Gastrocnemius medialis (tissue), 4 donors: ENCODE measurements at places on chromosomes 16 and 17. TPM values are rescaled to one million over a fixed set of nuclear protein-coding genes. Genes with fewer than 3 reads are reported as not detected.

- DNase-seq: no peak
Observed at GRCh38 chr16:22813948-22814710, at the start of gene HS3ST2. Gene HS3ST2 (plus strand): TSS chr16:22814162. CDS start chr16:22814611, 449 bp downstream.

DNA sequence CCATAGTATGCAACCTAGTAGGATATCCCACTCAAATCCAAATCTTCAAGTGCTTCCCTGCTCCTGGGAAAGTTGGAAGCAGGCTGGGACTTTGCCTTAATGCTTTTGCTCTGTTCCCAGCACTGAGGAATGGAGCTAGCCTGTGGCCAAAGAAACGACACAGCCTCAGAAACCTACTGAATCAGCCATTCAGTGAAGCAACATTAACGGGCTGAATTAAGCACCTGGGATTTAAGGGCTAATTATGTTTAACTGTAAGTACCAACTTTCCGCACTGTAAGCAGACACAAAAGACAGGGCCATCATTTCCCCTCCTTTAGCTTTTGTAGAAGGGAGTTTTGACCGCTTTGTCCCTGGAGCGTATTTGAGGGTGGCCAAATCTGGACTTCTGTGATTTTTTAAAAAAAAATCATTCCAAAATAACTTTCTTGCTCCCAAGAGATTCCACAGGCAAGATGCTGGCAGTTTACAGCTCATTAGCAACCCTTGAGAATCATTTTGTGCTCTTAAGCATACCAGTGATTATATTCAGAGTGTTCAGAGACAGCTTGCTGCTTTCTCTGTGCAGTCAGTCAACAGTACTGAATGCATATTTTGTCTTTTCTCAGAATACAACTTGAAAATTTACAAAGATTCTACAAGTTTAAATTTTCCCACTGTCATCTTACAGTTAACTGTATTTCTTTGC is 17.6 kb upstream of the NOL11 start:
- no peak for DNase-seq

- DNase-seq: no peak
Observed at GRCh38 chr16:54049591-54050458, 236.8 kb downstream of the IRX3 start.

DNA sequence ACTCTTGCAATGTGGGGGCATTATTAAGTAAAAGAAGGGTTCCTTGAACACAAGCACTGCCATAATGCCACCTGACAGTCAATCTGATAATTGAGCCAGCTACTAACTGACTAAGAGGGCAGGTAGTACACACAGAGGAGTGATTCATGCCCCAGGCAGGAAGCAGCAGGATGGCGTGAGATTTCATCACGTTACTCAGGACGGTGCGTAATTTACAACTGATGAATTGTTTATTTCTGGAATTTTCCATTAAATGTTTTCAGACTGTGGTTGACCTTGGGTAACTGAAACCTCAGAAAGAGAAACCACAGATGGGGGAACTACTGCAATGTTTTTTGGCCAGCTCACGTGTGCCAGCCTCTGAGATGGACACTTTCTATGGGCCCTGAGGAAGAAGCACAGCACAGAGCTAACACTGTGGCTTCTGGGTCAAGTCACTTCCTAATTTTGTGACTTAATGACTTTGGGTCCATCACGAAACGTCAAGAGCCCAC is 46.7 kb downstream of the C17orf67 start:
- DNase-seq: peak; percentile 62

DNA sequence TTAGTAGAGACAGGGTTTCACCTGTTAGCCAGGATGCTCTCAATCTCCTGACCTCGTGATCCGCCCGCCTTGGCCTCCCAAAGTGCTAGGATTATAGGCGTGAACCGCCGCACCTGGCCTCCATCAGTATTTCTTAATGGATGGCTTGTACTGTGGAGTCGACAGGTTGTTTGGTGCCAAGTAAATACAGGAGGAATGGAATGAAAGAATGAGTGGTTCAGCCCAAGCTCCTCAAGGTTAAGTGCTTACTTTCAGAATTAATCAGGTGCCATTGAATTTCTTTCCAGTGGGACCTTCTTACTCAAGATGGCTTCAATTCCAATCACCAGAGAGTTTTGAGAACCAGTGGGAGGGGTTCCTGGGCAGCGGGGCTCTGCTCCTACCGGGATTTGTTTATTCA is 25.0 kb downstream of the ALOX15 start:
- no peak for DNase-seq

- peak; percentile 43 for DNase-seq
Observed at GRCh38 chr16:86529160-86529559, 18.8 kb downstream of the FOXF1 start.

- no peak for DNase-seq
Observed at GRCh38 chr17:55259684-55260111, 5.1 kb upstream of the HLF start.

- no peak for DNase-seq
Observed at GRCh38 chr17:66085221-66085620, 106.7 kb downstream of the CEP112 start.

GRCh38 chr16:4960579-4960978 is 2.4 kb downstream of the SEC14L5 start:
- no peak for DNase-seq

DNA sequence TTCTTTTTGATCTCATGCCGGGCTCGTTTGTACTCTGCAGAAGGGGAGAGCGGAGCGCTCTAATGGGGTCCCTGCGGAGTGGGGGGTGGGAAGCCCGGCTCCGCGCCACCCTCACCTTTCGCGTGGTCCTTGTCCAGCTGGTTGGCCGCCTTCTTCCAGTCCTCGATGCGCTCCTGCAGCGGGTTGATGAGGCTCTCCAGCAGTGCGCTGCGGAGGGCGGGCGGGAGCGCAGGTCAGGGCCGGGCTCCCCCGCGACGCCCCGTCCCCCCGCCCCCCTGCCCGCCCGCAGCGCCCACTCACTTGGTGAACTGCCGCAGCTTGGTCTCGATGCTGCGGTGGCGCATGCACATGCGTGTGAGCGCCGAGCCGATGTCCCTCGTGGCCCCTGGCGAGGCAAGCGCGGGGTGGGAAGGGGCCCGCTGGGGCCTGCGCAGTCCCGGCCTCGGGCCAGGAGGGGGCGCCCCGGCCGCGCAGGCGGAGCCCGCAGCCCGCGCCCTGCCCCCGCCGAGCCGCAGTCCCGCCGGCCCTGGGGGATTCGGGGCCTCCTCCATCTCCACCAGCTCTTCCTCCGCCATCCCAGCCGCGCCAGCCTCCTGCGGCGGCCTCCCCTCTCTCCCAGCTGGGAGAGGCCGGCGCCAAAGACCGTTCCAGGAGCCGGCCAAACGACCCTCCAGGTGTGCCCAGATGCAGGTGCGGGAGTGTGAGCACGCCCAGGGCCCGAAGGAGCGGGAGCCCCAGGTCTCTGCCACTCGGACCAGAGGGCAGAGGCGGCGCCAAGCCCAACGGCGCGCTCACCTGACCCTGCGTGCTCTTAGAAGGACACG is 6.0 kb downstream of the MTSS2 start:
- no peak for DNase-seq

DNA sequence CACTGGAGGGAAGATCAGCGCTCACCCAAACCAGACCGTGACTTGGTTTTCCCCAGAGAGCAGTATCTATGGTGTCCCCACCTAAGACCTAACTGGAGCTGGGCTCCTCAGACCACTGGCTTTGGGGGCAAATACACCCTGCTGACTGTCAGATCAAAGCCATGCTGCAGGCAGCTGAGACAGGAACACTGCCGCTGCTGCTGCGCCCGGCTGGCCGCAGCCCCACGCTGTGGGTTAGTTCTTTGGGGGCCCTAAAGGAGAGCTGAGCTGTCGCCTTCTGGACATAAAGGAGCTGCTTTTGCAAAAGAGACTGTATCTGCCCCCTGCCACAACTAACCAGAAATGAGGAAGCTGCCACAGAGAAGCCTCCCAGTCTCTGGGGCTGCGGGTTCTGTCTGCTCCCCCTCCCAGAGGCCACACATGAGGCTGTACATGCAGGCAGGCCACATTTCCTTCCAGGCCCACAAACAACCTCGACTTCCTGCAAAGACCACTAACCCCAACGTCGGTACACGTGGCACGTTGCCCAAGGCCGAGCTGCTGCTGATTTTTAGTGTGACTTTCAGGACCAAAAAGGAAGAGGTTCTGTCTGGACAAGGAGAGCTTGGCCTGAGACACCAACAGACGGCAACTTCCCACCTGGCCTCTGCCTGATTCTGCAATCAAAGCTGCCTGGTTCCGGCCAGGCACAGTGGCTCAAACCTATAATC is 18.2 kb upstream of the ABR start:
- peak; percentile 69 for DNase-seq

DNA sequence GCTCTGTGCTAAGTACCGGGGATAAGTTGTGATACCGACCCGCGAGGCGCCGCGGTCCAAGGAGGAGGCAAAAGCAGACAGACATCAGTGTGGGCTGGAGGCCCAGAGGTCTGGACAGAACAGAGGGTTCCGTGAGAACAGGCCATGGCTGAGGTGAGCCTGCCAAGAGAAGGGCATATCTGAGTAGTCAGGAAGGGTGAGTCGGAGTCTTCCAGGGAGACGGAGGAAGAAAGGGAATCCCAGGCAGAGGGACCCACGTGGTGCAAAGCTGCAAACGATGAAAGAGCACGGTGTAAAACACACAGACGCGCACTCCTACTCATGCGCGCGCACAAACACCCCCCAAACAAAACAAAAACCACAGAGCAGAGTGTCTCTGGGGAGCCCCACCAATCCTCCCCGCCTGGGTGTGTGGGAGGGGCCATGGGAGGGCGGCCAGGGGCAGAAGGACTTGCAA is 18.1 kb downstream of the RHBDL3 start:
- DNase-seq: no peak

GRCh38 chr17:65627108-65627507 is 65.7 kb upstream of the AXIN2 start:
- no peak for DNase-seq

DNA sequence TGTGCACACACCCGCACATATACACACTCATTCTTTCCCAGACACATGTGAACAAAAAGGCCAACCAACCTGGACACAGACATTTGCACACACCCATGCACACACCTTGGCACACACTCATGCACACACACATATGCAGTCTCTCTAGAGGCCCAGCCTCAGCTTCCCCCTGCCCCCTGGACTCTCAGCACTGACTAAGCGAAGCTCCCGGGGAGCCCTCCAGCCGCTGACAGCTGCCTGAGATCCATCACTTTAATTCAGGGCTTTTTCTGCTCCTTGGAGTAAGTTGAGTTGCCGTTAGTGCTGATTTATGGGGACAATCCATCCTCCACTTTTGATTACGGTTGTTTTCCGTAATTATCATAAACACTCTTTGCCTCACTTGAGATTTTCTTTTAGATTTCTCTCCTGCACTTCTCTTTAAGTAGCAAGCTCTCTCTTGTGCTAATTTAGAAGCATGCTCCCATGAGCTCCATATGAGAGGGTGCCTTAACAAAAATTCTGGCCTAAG is 158.6 kb upstream of the CDC42EP4 start:
- no peak for DNase-seq

DNA sequence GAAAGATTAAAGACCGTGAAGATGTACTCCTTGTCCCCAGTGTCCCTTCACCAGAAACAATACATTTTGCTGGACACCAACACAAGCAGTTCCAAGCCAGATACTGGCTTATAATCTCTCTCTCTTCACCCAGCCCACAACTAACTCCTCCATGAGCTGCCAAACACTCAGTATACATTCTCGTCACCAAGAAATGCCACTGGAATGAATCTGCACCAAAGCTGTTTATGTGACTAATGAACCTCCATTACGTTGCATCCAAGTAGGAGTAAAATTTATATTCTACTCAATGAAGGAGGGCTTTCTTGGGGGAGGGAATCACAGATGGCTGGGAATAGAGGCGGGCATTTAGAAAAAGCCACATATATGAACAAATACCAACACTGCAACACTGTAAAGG is 20.9 kb upstream of the SOX9 start:
- no peak for DNase-seq

- no peak for DNase-seq
Observed at GRCh38 chr17:65055280-65055707, 1.2 kb downstream of the GNA13 start.

DNA sequence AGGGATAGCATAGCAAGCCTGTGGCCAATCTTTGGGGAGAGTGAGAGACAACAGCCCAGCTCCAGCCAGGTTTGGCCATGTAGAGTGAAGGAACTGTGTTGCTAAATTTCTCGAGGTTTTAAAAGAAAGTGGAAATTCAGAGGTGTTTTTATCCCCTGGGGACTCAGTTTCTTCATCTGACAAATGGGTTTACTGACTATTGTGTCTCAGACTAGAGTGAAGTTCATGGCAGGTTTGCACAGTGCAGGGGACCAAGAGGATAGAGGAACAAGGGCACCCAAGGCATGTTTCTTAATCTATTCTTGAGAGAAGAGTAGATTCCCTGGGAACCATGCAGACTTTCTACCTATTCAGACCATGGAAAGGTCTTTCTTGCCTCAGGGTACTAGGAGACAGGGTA is 555.8 kb upstream of the C16orf82 start:
- DNase-seq: no peak

- no peak for DNase-seq
Observed at GRCh38 chr16:60123392-60124023, 1389.4 kb upstream of the GOT2 start.

DNA sequence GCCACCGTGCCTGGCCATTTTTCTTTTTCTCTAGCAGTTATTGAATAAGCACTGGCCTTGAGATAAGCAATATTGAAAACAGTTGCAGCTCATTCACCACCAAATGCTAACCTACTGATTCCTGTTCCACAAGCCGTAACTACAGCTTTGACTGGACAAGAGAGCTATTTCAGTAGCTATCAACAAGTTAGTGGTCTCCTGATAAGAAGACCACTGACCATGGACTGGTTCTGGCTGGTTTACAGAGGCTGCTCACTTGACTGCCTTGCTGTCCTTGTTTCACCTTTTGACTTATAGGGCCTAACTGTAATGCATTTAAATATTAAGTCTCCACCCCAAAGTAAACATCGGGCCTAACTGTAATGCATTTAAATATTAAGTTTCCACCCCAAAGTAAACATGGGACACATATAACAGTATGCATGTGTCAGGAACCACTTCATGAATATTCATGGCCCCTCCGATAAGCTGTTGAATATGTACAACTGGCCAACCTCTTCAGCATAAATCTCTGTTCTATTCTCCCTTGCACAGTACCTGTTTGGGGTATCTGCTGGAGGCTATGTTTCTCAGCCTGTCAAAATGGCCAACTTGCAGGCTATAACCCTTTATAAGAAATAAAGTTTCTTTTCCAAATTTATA is 94.1 kb downstream of the USP32 start:
- no peak for DNase-seq

GRCh38 chr17:75976175-75976848 is 2.7 kb downstream of the ACOX1 start:
- DNase-seq: no peak

GRCh38 chr16:81544700-81545271 is 100.2 kb downstream of the CMIP start:
- DNase-seq: no peak

Gene MEAK7
- total RNA-seq: 7.1 TPM

Gene BRIP1
- total RNA-seq: 0.09 TPM

Gene SKAP1
- total RNA-seq: not detected

Gene CA5A
- total RNA-seq: not detected

Gene CHST5
- total RNA-seq: not detected

Gene CXCL16
- total RNA-seq: 1.5 TPM
